Small intestine (tissue), 16 donors: ENCODE measurements at places on chromosomes 7 and 10. TPM values are rescaled to one million over a fixed set of nuclear protein-coding genes. Genes with fewer than 3 reads are reported as not detected.
A peak's percentile ranks its signal among the peaks of the same experiment; 100 is the strongest.

SLC18A2 gene
- 0.38 TPM for polyA plus RNA-seq

FGFBP3 gene
- 0.22 TPM for polyA plus RNA-seq

AKR1E2 gene
- 0.89 TPM for polyA plus RNA-seq

FRMD4A gene
- polyA plus RNA-seq = 10.0 TPM

DNA sequence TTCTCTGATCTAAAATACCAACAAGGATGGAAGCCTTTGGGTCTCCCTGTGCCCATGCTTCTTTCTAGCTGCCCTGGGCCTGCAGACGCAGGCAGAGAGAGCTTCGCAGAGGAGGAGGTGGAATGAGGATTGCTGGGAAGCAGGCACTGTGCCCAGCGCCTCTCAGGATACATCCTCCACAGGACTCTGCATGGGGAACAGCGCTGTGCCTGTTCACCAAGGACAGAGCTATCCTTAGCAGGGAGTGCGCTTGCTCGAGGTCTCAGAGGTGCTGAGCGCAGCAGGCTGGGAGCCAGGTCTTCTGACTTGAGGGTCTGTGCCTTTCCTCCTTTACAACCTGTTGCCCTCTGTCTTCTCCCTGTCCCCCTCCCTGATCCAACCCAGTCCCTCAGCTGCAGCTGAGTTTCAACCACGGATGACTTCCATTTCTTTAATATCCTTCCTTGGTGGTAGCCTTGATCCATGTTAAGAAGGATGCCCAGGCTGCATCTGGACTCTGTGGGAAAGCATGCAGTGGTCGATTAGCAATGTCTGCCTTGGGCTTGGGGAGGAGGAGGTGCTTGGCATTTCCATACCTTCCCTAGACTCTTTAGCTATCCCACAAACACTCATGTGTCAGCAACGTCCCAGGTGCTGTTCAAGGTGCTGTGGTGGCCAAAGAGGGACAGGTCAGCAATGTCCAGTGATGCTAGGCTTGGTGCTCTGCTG, 219.6 kb upstream of the GPR26 start:
- no peaks in the 10 kb centered on the region for H3K36me3 ChIP-seq
- no peak overlapping the region for H3K27ac ChIP-seq
- no peak for DNase-seq
- no peaks in the 10 kb centered on the region for H3K4me1 ChIP-seq
- H3K4me3 ChIP-seq = no peak overlapping the region
- H3K27me3 ChIP-seq = no peaks in the 10 kb centered on the region

GRCh38 chr7:490461-491291, 29.0 kb downstream of the PDGFA start:
- no peak for DNase-seq
- H3K4me1 ChIP-seq = peaks cover 23% of the 10 kb centered on the region
- H3K27me3 ChIP-seq = no peaks in the 10 kb centered on the region
- no peaks in the 10 kb centered on the region for H3K36me3 ChIP-seq
- no peak overlapping the region for H3K27ac ChIP-seq

DNA sequence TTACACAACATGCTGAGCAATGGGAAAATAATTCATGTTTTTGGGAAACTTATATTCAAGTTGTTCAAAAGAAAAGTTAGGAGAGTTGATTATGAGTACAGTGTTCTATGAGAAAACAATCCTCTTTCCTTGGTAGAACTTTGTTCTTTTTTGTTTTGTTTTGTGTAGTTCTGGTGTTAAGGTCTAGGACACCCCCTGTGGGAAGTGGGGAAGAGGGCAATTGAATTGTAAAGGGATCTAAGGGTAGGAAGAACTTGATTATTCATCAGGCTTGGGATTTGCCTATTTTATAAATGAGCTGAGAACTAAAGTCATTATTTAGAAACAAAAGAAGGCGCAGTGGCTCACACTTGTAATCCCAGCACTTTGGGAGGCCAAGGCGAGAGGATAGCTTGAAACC, 25.9 kb upstream of the CDK13 start:
- no peak overlapping the region for H3K27ac ChIP-seq
- no peaks in the 10 kb centered on the region for H3K36me3 ChIP-seq
- no peaks in the 10 kb centered on the region for H3K4me1 ChIP-seq
- no peaks in the 10 kb centered on the region for H3K27me3 ChIP-seq
- H3K4me3 ChIP-seq = no peak overlapping the region
- no peak for DNase-seq

GRCh38 chr7:108037140-108037539, 34.2 kb upstream of the LAMB1 start:
- DNase-seq = no peak
- no peak overlapping the region for H3K4me3 ChIP-seq
- H3K36me3 ChIP-seq = no peaks in the 10 kb centered on the region
- no peaks in the 10 kb centered on the region for H3K27me3 ChIP-seq
- no peak overlapping the region for H3K27ac ChIP-seq

DNA sequence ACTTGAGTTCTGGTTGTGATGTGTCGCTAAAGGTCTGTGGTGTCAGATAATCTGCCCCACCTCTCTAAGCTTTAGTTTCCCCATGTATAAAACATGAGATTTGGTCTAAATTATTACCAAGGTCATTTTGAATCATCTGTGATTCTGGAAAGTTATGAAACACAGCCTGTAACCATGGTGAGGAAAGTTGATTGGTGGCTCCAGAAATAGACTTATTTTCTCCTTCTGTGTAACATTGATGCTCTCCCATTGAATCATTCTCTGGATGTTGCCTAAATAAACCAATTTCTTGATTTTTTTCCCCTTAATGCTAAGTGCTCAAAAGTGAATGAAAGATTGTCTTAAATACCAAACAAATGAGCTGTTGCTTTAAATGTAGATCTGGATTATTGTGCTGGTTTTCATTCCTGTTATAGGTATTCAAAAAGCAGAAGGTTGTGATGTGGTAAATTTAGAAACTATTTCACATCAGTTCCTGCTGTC, 30.0 kb upstream of the PCGF5 start:
- H3K4me3 ChIP-seq = no peak overlapping the region
- no peak for DNase-seq
- no peak overlapping the region for H3K27ac ChIP-seq
- no peaks in the 10 kb centered on the region for H3K36me3 ChIP-seq

DNA sequence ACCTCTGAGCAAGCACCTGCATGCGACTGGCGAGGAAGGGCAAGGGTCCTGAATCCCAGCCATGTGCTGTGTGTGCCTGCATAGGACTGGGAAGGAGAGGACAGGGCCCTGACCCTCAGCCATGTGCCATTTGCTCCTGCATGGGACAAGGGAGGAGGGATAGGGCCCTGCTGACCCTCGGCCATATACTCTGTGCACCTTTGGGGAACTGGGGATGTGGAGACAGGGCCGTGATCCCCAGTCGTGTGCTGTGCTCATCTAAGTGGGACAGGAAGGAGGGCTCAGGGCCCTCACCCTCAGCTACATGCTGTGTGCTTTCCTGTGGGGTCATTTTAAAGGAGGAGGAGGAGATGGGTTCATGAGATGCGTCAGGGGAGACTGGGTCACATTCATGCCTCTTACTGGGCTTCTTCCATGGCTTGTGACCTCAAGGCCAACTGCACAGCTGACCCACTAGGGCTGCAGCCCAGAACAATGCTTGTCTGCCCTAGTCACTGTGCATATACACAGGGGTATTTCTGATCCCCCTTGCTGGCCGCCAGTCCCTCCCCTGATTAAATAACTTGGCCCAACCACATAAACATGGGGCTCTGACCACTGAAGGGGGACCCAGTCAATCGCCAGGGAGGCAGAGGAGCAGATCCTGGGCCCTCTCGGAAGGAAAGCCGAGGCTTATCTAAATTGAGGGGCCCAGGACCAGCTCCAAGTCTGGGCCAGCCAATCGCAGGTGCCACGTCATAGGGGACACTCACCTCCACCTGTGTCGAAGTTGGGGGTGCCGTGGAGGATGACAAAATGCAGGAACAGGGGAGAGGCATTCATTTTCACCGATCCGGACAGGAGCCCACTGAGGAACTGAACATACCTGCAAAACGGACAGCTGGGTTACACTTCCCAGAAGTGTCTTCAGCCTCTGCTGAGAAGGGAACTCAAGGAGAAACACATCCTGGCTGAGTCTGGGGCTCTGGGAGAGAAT, 167.3 kb downstream of the TNS3 start:
- DNase-seq = no peak
- H3K36me3 ChIP-seq = peaks cover 6% of the 10 kb centered on the region
- H3K27ac ChIP-seq = no peak overlapping the region
- H3K27me3 ChIP-seq = no peaks in the 10 kb centered on the region

- H3K4me3 ChIP-seq = peak overlapping the region; percentile 76
- H3K36me3 ChIP-seq = no peaks in the 10 kb centered on the region
- DNase-seq = peak; percentile 19
- peaks cover 3% of the 10 kb centered on the region for H3K4me1 ChIP-seq
Measured at GRCh38 chr10:103968441-103969391, 1.8 kb downstream of the SLK start.

DNA sequence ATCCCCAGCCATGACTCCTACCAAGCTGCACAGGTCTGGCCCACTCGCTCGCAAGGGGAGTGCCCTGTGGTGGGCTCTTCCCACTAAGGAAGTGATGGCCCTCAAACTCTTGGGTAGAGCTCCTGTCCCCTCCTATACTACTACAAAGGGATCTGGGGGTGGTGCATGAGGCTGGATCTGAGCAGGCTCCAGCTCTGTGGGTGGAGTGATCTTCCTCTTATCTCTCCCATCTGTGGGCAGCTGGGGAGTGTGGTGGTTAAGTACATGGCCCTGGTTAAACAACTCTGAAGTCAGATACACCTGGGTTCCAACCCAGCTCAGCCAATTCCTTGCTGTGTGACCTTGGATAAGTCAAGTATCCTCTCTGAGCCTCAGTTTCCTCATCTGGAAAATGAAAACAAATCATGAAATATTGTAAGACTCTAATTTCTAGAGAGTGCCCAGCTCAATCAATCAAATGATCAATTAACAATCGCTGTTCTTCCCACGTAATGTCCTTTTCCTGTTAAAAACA, 17.4 kb downstream of the DDIT4 start:
- no peaks in the 10 kb centered on the region for H3K27me3 ChIP-seq
- DNase-seq = no peak
- H3K36me3 ChIP-seq = no peaks in the 10 kb centered on the region
- H3K27ac ChIP-seq = no peak overlapping the region

- H3K4me3 ChIP-seq = no peak overlapping the region
- DNase-seq = no peak
- no peaks in the 10 kb centered on the region for H3K4me1 ChIP-seq
- no peaks in the 10 kb centered on the region for H3K27me3 ChIP-seq
- H3K27ac ChIP-seq = no peak overlapping the region
Measured at GRCh38 chr7:255721-256361, 34.1 kb upstream of the FOXL3 start.

GRCh38 chr7:100466653-100467605, 2.9 kb upstream of the SPACDR start:
- H3K27me3 ChIP-seq = no peaks in the 10 kb centered on the region
- H3K36me3 ChIP-seq = peaks cover 11% of the 10 kb centered on the region
- H3K4me3 ChIP-seq = no peak overlapping the region
- H3K27ac ChIP-seq = no peak overlapping the region

DNA sequence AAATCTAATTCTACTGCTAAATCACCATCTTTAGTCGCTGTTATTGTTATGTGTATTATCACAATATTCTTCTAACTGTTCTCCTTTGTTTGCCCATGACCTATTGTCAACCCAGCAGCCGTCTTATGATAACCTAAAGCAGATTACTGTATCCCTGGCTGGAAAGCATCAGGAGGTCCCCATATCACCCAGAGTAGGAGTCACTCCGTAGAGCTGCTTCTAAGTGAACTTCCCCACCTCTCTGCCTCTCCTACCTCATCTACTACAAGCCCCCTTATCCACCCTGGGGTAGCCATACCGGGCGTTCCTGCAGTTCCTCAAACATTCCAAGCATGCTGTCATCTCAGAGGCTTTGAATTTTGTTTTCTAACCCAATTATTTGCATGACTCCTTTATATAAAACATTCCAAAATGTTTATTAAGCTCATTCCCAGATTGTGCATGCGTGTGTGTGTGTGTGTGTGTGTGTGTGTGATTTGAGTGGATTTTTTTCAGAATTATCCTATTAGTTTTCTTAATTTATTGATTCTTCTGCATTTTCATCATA, 39.7 kb downstream of the POU6F2 start:
- H3K4me1 ChIP-seq = no peaks in the 10 kb centered on the region
- H3K36me3 ChIP-seq = no peaks in the 10 kb centered on the region
- DNase-seq = no peak
- H3K4me3 ChIP-seq = no peak overlapping the region
- no peak overlapping the region for H3K27ac ChIP-seq

DNA sequence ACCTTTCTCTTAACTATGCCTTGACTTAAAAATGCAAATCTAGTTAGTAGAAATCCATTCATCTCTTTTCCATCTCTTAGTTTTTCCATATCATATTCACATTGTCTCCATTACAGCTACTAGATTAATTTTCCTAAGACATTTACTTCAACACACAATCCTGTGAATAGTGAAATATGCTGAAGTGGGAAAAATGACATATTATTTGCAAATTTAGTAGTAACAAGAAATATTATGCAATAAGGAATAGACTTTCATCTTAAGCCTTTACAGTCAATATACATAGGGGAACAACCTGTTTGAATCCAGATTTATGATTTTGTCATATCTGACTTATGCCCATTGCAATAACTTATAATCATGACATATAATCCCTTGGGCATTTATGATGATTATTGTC, 277.0 kb upstream of the IMMP2L start:
- no peaks in the 10 kb centered on the region for H3K27me3 ChIP-seq
- peaks cover 3% of the 10 kb centered on the region for H3K4me1 ChIP-seq
- H3K36me3 ChIP-seq = no peaks in the 10 kb centered on the region
- H3K27ac ChIP-seq = no peak overlapping the region
- DNase-seq = no peak

DNA sequence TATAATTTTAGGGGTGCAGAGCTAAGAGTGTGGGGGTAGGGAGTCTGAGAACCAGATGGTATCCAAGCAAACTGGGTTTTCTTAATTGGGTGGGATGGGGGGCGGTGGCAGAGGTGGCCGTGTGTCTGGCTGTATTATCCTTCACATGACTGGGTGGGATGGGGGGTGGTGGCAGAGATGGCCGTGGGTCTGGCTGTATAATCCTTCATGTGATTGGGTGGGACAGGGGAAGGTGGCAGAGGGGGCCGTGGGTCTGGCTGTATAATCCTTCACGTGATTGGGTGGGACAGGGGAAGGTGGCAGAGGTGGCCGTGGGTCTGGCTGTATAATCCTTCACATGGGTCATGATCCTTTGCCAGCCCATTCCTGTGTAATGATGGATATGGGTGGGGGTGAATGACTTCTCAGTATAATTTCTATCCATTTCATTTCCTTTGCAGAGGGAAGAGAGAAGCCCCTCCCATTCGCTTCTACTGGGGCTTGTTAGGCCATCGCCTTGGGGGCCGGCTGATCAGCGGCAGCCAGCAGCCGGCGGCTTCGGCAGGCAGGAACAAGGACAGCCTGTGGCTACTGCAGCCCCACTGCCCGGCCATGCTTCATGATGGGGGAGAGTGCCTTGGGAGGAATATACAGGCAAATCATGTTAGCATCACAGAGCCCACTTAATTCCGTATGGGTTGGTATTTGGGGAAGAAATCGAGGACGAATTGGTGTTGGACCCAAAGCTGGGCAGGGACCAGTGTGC, 179.6 kb upstream of the MKI67 start:
- no peak overlapping the region for H3K4me3 ChIP-seq
- no peaks in the 10 kb centered on the region for H3K27me3 ChIP-seq
- no peak overlapping the region for H3K27ac ChIP-seq
- no peaks in the 10 kb centered on the region for H3K4me1 ChIP-seq

GRCh38 chr10:124131172-124131571, 37.8 kb upstream of the CHST15 start:
- DNase-seq = no peak
- H3K27ac ChIP-seq = no peak overlapping the region
- no peaks in the 10 kb centered on the region for H3K27me3 ChIP-seq
- no peaks in the 10 kb centered on the region for H3K4me1 ChIP-seq
